ENCODE measurements at places on chromosomes 11 and 22.

GRCh38 chr11:120324932-120325810 lies at the start of gene TLCD5:
TLCD5 (plus strand) TSS chr11:120325299; CDS start chr11:120327442, 2,143 bp downstream.
- peak; percentile 63 for DNase-seq

DNA sequence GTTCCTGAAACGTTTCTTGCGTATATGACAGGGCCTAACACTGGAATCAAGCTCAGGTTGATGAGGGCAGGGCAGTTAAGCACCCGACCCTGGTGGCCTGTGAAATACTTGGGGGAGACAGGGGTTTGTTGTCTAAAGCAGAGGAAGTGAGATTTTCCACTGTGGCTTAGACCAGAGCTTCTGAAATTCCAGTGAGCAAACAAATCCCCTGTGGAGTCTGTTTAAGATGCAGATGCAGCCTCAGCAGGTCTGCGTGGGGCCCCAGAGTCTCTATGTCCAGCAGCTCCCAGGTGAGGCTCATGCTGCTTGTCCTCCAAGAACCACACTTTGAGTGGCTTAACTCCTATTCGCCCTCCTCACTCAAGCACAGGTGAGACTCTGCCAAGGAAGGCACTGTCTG lies 39.1 kb upstream of the PRAME start:
- no peak for DNase-seq

- no peak for DNase-seq
Observed at GRCh38 chr11:101803651-101804050, 111.2 kb upstream of the CEP126 start.

DNA sequence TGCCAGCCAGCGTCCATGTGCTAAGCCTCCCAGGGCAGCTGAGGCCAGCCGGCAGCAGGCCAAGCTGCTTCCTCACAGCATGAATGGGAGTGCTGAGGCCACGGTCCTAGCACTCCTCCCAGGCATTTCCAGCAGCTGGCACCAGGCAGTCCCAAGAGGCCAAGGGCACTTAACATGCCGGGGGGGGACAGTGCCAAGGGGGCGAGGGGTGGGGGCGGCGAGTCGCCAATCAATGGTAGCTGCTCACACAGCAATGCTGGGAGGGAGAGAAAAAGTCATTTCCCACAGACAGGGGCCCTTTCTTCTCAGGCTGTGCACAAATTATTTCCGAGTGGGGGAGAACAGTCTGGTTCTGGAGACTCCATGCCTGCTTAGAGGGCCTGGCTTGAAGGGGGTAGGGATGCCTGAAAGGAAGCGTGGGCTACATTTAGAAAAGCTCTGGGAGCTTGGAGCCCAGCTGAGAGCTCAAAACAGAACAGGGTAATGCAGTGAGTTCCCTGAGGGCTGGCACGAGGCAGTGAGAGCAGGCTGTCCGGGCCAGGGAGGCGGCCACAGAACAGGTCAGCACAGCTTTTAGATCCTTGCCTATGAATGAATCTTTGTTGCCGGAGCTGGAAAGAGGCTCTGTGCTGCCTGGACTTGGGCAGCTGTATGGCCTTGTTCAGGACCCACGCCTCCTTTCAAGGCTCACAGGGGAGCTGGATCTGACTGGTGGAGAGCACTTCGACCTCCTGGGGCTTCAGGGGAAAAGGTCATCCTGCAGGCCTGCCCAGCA lies 14.4 kb upstream of the TBC1D10A start:
- DNase-seq, result no peak

DNA sequence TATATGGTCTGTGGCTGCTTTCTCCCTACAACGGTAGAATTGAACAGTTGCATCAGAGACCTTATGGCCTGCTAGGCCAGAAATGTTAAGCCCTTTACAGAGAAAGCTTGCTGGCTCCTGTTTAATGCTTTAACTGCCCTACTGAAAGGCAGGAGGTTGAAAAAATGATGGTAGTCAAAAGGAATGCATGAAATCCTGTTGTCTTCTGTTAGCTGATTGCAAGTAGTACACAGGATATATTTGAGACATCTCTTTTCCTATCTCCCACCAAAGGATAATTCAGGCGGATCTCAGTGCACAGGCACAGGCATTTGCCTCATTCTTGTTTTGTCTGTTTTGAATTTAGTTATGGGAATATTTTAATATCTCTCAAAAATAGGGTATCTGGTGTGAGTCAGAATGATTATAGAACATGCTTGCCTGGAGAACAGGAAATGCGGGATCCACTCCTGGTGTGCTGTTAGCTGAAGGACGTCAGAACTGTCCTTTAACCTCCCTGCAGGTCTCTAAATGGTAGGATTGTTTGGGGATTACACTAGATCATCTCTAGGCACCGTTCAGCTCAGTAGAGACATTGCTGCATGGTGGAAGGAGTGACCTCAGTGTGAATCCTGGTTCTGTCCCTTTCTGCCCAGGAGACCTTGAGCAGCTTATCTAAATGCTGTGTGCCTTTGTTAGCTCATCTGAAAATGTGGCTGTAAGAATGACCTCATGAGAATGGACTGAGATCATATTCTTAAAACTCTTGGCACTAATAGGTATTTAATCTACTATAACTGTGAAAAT lies 49.5 kb downstream of the PACS1 start:
- no peak for DNase-seq

All from Jurkat, Clone E6-1 (cell line).